AG09309 (cell line): ENCODE measurements at places on chromosomes 6 and 20.

DNA sequence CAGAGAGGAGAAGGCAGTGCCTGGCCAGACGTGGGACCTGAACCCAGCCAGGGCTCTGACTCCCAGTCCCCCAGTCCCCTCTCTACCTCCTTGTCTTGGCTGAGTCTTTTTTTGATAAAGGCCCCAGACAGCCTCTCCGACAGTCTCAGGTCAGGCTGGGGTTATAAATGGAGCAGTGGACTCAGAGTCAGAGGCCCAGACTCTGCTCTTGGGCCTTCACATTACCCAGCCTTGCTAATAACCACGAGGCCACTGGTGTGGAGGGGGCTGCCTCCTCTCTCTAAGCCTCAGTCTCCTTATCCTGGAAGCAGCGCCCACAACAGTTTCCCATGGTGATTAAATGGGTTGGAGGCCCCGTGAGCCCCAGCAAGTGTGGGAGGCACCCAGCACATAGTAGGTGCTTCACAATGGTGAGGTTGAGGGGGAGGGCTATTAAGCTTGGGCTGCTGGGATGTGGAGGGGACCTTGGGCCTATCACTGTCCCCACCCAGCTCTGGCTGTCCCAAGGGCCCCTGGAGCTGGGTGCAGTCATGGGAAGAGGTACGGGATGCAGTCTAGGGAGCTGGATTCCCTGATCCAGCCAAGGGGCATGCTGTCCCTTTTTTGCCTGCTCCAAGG, 35.7 kb downstream of the TGM2 start:
- DNase-seq = no peak

DNA sequence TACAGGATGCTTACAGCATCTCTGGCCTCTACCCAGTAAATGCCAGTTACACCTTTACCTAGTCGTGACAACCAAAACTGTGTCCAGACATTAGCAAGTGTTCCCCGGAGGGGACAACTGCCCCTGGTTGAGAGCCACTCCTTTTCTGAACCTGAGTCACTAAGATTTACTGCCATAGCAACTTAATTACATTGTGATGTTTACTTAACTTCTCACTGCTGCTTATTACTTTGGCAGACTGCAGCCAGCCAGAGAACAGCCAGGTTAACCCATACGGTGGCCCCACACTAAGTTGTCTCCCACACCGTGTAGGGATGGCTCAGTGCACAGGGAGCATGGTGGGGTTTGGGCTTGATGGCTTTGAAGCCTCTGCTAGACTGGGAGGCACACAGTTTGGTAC, 204.7 kb upstream of the SULF2 start:
- DNase-seq = no peak

- DNase-seq = peak; percentile 81
Measured at GRCh38 chr6:16585805-16586204, 175.5 kb downstream of the ATXN1 start.

- DNase-seq = no peak
Measured at GRCh38 chr6:158545043-158545966, 14.6 kb upstream of the TMEM181 start.
